ENCODE measurements at places on chromosomes 11 and 22.
A peak's percentile ranks its signal among the peaks of the same experiment; 100 is the strongest.

DNA sequence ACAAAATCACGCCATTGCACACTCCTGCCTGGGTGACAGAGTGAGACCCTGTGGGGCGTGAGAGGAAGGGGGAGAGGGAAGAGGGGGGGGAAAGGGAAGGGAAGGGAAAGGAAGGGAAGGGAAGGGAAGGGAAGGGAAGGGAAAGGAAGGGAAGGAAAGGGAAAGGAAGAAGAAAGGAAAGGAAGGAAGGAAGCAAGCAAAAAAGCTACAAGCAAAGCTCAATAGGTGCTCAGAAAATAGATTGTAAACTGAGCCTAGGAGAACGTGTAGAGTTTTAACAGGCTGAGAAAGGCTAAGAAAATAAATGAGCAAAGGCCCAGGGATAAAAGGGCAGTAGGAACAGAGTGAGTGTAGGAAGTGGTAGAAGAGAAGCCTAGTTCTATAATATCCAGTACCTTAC is 30.8 kb upstream of the GDPD4 start:
- DNase-seq, result no peak

- no peak for DNase-seq
Observed at GRCh38 chr22:21000207-21000986, 1.5 kb downstream of the THAP7 start.

GRCh38 chr22:30457981-30458380 is 13.8 kb downstream of the SEC14L3 start:
- no peak for DNase-seq

DNA sequence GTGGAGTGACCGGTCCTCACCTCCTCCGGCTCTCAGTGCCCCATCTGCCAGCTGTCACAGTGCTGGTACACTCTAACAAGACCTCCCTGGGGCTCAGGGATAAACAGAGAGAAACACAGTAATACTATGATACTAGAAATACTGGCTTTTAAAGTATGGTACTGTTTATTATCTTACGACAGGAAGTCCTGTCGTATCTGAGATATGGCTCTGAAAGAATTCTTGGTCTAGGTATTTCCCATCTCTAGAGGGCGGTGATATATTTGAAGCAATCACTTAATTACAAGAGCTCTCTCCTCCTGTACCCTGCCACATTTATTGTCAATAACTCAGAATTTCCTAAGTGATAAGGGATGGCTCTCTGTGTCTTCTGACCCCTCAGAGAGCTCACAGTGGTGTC is 119.1 kb downstream of the RRM1 start:
- no peak for DNase-seq

DNA sequence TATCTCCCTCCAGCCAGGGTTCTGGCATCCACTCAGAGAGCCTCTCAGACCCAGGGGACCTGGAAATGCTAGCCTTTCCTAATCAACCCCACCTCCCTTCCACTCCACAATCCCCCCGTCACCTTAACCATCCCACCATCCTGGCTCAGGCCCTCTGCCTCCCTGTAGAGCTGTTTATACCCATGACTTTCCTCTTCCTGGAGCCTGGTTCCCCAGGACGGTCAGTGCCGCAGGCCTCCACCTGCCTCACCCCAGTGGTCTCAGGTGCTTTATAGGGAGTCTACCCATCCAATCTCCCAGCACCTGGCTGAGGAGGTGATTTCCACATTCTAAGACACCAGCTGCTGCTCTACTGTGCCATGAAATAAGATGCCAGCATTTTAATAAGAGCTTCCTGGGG is 1159.5 kb downstream of the TBC1D22A start:
- DNase-seq, result no peak

DNA sequence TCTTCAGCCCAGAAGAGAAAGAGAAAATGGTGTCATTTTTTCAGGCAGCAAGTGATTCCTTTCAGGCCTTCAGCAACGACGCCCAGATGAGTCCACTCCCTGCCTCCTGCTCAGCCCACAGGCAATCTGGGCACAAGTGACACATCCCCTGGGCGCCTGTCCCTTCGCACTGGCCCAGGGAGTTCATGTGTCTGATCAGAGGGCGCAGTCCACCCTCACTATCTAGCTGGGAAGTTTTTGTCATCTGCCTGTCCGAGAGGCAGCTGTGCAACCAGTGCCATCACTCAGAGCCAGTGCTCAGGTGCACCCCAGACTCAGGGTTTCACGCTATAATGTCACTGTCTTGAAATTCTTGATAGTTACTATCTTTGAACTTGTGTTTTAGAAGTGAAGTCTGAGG is 1.4 kb upstream of the KCNQ1OT1 start:
- DNase-seq, result no peak

DNA sequence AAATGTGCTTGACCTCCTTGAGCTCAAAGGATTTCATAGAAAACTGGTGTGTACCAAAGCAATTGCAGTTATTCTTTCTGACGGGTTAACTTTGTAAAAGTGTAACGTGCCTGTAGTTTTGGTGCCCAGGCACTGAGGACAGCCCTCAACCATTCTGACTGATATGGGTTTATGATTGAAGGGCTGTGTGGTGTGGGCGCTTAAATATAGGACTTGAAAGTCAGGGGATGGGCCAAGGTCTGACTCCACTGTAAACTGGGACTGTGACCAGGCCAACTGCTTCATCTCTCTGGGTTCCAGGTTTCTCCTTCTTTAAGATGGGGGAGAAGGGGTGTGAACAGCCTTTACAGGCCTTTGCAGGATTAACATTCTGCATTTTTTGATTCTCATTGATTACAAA is 191.1 kb upstream of the ARHGAP20 start:
- no peak for DNase-seq

DNA sequence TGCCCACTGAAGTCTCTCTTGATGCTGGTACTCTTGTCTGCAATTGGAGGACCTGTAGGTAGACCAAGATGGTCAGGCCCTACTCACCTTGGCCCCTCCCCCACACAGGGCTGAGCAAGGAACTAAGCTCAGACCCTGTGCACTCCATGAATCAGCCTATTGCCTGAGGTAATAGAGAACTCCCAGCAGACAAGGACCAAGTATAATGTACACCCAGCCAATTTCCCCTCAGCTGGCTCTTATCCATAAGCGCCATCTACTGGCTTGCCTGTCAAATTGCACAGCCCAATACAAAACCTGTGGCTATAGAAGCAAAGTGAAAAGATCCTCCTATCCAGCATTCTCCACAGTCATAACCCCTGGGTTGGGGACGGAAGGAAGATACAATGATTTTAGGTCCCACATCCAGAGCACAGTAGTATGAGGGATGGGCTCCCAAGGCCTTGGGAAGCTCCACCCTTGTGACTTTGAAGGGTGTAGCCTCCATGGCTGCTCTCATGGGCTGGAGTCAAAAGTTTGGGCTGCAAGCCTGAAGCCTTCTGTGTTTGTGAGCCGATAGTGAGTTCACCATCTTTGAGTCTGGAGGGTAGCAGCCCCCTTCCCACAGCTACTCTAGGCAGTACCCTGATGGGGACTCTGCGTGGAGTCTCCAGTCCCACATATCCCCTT is 56.0 kb downstream of the GLYATL2 start:
- DNase-seq, result peak; percentile 85

GRCh38 chr11:115284773-115285172 is 219.4 kb downstream of the CADM1 start:
- no peak for DNase-seq

DNA sequence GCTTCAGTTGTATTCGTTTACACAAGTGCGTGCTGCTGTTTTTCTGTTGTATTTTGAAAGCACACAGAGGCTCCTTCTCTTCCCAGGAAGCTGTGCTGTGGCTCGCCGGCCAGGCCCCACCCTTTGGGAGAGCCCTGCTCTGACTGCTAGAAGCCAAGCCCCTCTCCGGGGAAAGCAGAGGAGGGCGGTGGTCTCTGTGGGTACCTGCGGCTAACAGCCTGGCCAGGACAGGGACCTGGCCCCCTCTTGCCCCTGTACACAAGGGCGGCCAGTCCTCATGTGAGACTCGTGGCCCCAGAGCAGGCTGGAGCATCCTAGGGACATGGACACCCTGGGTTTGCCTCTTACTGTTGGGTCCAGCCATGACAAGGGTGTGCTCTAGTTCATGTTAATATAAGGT is 14.8 kb downstream of the MOB2 start:
- DNase-seq, result no peak

- DNase-seq, result no peak
Observed at GRCh38 chr11:93846411-93846810, 4.0 kb downstream of the VSTM5 start.

DNA sequence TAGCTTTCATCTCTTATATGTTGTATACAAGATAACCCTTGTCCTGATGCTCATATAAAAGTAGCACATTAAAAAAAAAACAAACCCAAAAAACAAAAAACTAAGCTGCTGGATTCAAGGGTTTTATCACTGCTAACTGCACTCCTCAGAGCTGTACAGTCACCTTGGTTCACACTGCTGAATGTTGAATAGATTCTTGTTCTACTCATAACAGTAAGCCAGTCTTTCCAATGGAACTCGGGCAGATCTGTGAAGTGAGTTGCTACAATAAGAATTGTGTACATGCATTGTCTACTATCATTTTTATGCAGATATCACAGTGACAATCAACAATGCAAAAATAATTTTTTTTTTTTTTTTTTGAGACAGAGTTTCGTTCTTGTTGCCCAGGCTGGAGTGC is 4.7 kb downstream of the HARBI1 start:
- DNase-seq, result no peak

DNA sequence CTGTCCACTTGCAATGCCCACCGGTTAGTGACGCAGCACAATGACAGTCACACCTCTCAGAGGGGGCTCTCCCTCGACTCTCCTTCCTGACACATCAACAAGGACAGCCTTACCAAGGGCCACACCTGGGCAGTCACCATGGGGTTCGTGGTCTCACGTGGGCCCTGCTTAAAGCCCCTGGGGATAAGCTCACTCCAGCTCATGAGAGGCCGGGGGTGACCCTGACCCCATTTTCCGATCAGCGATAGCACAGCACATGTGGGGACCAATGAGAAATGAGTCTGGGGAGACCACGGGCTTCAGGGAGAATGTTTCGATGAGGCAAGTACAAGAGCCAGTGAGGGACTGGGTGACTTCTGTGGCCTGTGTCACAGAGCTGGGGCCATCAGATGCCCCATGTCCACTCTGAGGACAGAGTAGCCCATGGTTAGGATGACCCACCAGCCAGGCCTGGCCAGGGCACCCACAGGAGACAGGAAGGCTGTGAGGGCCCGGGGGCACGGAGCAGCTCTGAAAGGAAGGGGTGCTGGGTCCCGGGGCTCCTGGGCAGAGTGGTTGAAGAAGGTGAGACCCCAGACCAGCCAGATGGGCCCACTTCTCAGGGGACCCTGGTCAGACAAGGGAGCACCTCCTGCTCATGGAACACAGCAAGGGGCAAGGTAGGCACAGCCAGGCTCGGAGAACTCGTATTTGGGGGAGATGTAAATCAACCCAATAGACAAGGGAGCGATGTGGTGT is 128.8 kb downstream of the MED15 start:
- no peak for DNase-seq

- no peak for DNase-seq
Observed at GRCh38 chr11:89405629-89406028, 85.5 kb downstream of the NOX4 start.

- no peak for DNase-seq
Observed at GRCh38 chr11:72239849-72240460, 4.0 kb downstream of the PHOX2A start.

DNA sequence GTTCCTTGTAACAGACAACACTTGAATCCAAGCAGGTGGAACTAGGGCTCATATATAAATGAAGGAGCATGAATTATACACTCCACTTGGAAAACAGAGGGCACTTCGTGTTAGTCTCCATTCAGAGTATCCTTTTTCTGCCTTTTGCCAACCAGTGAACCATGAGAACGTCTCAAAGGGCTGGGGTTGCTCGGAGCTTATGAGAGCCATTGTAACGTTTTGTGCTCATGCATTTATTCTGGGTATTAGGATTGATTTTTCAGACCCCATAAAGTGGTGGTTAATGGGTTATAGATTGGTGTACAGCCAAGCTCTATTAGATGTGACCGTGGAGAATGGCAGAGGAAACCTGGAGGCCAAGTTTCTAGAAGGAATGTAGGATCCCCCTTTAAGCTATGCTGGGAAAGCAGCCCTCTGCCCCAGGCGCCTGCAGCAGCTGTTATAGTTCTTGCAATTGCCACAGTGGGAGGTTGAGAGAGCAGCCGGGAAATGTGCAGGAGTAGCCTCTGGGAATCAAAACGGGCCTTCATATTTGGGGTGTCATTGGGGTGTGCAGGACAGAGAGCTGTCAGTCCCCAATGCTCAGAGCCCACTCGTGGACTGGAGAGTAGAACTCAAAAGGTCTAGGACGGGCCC is 54.6 kb upstream of the ASPHD2 start:
- no peak for DNase-seq

DNA sequence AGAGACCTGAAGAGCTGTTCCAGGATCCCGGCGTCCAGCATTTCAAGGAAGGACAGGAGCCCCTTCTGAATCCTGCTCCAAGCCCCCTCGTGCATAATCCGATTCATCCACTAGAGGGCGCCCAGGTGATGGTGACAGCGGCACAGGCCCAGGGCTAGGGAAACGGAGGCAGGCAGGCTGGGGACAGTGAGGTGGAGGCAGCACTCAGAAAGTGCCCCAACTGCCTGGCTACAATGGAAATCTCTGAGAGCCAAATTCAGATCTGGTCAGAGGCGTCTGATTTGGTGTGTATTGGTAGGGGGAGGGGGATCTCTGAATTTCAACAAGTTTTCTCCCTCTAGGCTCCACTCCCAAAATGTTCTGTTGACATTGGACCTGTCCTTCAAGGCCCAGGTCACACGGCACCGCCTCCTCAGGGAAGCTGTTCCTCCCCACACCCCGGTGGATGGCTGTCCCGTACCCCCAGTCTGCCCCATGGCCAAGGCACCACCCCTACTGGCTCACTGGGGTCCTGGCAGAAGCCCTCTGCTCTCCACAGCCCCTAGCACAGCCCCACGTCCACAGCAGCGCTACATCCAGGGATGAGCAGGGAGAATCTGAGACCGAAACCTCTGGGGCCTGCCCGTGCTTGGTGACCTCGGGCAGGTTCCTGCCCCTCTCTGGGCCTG is 142.9 kb downstream of the CRYBB2 start:
- DNase-seq, result peak; percentile 39

- DNase-seq, result no peak
Observed at GRCh38 chr11:7686761-7687160, 13.5 kb upstream of the CYB5R2 start.

- DNase-seq, result no peak
Observed at GRCh38 chr11:76824083-76824939, 36.4 kb upstream of the ACER3 start.

GRCh38 chr11:124823512-124824376 is 23.5 kb upstream of the MSANTD2 start:
- DNase-seq, result no peak

- peak; percentile 83 for DNase-seq
Observed at GRCh38 chr11:47177229-47177845, 658 bp upstream of the ARFGAP2 start.

Measured in bone marrow (tissue), 2 donors.